ENCODE measurements at places on chromosomes 6 and 20.

GRCh38 chr20:12722091-12722490 is 286.7 kb upstream of the SPTLC3 start:
- DNase-seq = no peak

- no peak for DNase-seq
Measured at GRCh38 chr20:46970937-46971630, 76.4 kb downstream of the EYA2 start.

- DNase-seq = no peak
Measured at GRCh38 chr20:37816003-37816402, 86.9 kb upstream of the VSTM2L start.

GRCh38 chr20:8265588-8265987 is 133.5 kb downstream of the PLCB1 start:
- DNase-seq = no peak

GRCh38 chr6:128370072-128370471 is 150.3 kb downstream of the PTPRK start:
- DNase-seq = no peak

GRCh38 chr6:156254240-156254639 is 522.9 kb upstream of the ARID1B start:
- DNase-seq = no peak

- no peak for DNase-seq
Measured at GRCh38 chr20:7879883-7880282, 60.4 kb downstream of the HAO1 start.

DNA sequence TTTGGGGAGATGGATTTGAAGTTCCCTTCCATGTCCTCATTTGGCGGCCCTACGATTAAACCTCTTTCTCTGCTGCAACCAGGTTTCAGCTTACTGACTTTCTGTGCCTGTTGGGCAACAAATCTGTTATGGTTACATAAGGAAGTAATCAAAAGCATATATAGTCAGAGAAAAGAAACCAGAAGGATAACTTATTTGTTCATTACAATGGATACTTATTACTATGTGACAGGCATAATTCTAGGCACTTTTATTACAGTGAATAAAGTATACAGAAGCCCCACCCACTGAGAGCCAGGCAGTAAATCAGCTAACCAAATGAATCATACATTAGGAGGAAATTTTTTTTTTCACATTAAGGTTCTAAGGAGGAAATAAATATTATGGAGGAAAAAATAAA is 9.6 kb upstream of the TRIM31 start:
- no peak for DNase-seq

DNA sequence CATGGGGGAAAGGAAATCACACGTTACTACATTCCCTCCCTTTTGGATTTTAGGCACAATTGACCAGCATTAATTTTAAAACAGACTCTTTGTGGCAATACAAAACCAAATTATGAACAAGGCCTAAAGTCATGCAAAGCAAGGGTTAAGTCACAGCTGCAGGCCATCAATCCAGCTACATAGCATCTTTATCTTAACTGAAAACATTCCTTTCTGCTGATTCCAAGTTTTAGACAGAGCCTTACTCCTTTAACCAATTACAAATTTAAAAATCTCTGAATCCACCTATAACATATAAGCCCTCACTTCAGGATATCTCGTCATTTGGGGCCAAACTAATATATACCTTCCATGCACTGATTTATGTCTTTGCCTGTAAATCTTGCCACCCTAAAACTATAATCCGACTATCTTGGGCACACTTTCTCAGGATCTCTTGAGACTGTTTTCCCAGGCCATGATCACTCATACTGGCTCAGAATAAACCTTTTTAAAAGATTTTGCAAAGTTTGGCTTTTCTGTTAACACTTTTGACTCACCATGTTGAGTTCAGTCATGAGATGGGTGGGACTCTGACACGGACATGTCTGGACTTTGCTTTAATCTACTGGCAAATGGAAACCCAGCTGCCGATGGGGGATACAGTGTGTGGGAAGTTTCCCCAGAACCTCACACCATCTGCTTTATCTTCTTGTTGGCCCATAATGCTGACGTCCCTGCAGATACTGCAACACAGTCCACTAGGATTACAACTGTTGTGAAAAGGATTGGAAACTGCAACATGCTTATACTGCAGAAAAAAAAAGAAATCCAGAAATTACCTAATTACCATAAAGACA is 757.0 kb downstream of the PTPRT start:
- no peak for DNase-seq

DNA sequence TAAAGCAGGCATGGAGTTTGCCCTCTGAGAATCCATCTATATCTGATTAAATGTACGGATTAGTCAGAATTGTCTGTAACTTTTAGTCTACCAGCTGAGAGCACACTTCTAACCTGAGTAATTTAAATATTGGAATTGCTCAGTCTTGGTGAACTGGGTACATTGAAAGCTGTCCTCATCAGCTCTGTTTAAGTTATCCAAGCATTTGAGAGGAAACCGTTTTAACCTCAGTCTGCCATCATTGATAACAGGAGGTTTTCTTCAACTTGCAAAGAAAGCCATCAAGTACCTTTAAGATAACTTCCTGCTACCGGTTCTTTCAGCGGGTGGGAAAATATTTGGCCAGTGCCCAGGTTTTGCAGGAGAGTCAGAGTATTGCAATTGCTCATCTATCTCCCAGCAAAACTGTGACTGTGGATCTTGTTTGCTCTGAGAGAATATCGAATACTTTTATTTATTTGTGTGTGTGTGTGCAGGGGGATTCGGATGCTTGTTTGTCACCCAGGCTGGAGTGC is 31.1 kb upstream of the F13A1 start:
- DNase-seq = no peak

GRCh38 chr6:142013287-142013686 is 119.4 kb upstream of the GJE1 start:
- no peak for DNase-seq

GRCh38 chr6:106119546-106119945 is 33.4 kb downstream of the PRDM1 start:
- no peak for DNase-seq

- no peak for DNase-seq
Measured at GRCh38 chr20:24643731-24644626, 174.6 kb downstream of the SYNDIG1 start.

GRCh38 chr20:8661229-8661952 is 407.5 kb upstream of the PLCB4 start:
- DNase-seq = no peak

- no peak for DNase-seq
Measured at GRCh38 chr20:53316206-53316937, 277.3 kb downstream of the ZNF217 start.

GRCh38 chr6:36220226-36220625 is 23.7 kb downstream of the BRPF3 start:
- DNase-seq = no peak

GRCh38 chr6:132202574-132202973 is 198.7 kb downstream of the MOXD1 start:
- DNase-seq = no peak

DNA sequence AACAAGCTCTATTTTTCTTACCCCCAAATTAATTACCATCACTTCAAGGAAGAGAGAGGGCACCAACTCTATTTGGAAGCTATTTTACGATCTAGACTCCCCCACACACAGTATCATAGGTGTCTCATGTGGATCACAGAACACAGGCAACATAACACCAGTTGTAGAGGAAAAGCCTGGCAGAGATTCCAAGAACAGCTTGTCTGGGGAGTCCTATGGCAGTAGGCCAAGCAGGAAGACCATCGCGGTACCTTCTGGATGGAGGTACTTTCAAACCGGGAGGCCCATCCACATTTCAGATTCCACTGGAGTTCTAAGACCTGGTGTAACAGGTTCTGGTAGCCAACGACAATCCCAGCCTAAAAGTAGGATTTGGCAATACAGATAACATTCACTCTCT is 37.6 kb upstream of the SPDEF start:
- DNase-seq = no peak

- no peak for DNase-seq
Measured at GRCh38 chr6:25359191-25359861, 80.2 kb downstream of the CARMIL1 start.

DNA sequence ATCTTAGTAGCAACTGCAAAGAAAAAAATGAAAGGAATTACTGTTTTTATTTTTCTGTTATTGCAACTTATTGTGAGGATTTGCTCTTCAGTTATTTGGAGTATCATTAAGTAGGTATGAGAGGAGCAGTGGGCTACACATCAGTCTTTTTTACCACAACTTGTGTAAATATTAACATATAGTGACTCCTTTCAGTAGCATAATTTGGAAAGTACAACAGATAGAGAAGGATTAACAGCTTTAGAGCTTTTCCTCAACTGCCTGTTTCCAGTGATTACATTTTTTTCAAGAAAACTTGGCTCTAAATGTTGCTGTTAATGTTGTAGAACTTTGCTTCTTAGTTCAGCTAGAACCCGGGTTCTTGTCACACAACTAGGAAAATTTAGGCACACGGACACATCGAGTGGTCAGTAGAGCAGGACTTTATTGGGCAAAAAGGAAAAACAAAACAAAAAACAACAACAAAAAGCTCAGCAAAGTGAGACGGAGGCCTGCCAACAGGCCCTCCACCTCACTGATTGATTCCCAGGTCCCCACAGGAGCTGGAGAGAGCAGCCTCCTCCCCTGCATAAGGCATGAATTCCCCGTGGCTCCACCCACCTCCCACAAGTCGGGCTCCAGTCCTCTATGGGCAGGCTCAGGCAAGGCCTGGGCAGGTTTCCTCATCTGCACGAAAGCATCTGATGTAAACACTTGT is 75.1 kb downstream of the ADGRG6 start:
- no peak for DNase-seq

DNA sequence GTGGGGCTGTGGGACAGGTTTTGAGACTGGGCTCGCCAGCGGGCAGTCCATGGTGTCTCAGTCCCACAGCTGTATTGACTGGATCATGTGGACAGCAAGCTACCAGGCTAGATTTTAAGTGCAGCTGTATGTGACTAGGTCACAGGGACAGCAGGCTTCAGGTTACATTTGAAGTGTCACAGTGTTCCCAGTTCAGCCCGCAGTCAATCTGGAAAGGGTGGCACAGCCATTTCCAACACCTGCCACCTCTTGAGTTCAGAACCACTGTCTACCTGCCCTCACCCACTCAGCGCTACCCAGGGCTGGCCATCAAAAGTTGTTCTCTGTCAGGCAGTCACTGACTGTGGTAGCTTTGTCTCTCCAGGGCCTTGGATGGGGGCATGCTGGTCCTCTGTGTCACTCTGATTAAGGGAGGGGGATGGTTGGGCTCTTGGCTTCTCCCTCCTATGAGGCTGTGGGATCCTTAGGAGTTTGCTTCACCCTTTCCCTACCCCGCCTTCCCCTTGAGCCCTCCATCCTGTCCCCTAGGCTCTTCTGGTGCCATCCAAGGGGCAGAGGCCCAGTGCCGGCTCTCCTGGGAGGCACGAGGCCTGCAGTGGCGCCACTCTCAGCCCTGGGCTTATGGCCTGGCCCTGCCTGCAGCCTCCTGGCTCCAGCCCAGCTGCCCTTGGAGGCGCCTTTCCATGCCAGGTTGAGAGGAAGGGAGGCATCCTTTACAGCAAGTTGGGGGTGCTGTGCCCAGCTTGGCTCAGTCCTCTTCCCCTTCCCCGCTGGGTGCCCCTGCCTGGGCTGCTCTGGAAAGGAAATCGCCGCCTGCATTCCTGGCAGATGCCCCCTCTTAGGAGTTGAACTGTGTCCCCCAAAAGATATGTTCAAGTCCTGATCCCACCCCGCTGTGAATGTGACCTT is 44.9 kb downstream of the PNLDC1 start:
- no peak for DNase-seq

DNA sequence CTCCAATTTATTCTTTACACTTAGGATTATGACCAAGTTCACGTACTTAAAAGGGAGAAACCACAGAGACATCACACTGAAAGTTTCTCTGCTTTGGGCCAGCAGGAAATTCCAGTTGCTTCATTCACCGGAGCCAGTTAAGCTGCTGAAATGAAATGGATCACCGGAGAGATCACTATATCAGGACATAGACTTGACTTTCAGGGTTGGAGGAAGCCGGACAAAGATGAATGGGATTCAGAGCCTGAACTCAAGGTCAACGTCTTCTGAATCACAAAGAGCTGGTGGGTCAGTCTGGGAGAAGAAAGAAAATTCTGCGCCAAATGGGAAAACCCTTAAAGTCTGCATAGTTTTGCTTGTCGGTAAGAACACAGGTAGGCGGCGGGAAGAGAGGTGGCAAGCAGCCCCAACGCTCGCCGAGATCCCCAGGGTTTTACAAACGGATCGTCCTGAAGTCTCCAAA is 81.9 kb upstream of the CCDC28A start:
- DNase-seq = no peak

GRCh38 chr6:53894091-53894490 is 99.3 kb downstream of the LRRC1 start:
- DNase-seq = no peak

- no peak for DNase-seq
Measured at GRCh38 chr6:119586250-119586882, 236.8 kb upstream of the MAN1A1 start.

DNA sequence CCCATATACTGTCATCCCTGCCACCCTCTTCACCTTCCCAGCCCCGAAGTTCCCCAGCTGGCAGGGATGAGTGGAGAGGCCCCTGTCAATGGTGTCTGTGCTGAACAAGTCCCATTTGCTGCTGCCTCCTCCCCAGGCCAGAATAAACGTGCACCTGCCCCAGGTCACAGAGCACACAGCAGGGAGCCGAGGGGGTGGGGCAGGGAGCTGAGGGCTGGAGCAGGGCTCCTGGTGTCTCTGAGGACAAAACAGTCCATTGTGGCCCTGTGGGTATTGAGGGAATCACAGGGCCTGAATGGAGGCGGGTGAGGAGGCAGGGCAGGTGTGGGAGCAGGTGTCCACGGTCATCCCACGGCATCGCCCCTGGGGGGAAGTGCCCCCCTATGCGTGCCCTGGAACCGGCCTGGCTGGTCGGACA is 55.8 kb downstream of the SNAI1 start:
- no peak for DNase-seq

GRCh38 chr6:122709922-122710512 is 69.5 kb upstream of the FABP7 start:
- no peak for DNase-seq

DNA sequence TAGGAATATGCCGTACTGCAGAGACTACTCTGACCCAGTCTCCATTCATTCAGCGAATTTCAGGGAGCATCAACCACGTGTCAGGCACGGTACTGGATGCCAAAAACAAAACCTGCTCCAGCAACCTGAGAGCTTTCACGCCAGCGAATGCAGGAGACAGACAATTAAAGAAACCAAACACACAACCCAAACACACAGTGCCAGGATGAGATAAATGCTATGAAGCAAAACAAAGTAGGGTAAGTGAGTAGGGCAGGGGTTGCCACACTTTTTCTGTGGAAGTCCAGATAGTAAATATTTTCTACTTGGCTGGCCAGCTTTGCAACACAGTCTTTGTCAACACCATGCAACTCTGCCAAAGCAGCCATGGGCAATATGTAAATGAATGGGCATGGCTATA is 10.0 kb downstream of the MOCS1 start:
- DNase-seq = no peak

- DNase-seq = no peak
Measured at GRCh38 chr6:158611541-158612370, 32.8 kb downstream of the DYNLT1 start.

- no peak for DNase-seq
Measured at GRCh38 chr20:25543068-25543467, 42.3 kb downstream of the NINL start.
